ENCODE measurements at places on chromosomes 3 and 15. TPM values are rescaled to one million over a fixed set of nuclear protein-coding genes. Genes with fewer than 3 reads are reported as not detected.

- no peak for DNase-seq
These were observed 103.9 kb downstream of the SHQ1 start for GRCh38 chr3:72744330-72744729.

CLDN1 gene
- total RNA-seq, result 115 TPM

GRCh38 chr15:47293466-47294162 is 423.7 kb upstream of the SEMA6D start:
- DNase-seq, result peak; percentile 91

DNA sequence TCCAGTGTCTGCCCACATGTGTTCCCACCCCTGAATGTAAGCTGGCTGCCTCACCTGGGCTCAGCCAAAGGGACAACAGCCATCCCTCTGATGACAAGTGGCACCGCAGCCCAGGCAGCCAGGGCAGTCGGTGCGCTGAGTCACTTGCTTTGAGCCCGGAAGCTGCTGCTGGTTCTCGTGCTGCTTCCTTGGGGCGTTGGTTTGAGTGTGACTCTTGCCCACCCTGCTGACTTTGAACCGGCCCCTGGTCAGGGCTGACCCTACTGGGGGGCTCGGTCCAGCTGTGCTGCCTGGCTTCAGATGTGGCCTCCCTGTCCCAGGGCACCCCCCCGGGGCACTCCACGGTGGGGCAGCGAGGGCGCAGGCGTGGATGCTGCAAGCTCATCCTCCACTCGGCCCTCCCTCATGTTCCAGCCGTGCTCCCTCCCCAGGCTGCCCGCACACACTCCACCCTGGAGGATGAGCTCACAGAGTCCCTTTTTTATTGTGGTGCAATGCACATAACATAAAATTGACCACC is 62.1 kb downstream of the EFCAB12 start:
- no peak for DNase-seq

CPLX3 gene
- total RNA-seq, result 0.20 TPM

ABHD17C gene
- 6.8 TPM for total RNA-seq

AHSG gene
- total RNA-seq, result not detected

- DNase-seq, result peak; percentile 73
These were observed 652.6 kb downstream of the FHIT start for GRCh38 chr3:60598671-60599070.

SLC22A14 gene
- total RNA-seq, result 0.30 TPM

IFRD2 gene
- total RNA-seq, result 32.7 TPM

DNA sequence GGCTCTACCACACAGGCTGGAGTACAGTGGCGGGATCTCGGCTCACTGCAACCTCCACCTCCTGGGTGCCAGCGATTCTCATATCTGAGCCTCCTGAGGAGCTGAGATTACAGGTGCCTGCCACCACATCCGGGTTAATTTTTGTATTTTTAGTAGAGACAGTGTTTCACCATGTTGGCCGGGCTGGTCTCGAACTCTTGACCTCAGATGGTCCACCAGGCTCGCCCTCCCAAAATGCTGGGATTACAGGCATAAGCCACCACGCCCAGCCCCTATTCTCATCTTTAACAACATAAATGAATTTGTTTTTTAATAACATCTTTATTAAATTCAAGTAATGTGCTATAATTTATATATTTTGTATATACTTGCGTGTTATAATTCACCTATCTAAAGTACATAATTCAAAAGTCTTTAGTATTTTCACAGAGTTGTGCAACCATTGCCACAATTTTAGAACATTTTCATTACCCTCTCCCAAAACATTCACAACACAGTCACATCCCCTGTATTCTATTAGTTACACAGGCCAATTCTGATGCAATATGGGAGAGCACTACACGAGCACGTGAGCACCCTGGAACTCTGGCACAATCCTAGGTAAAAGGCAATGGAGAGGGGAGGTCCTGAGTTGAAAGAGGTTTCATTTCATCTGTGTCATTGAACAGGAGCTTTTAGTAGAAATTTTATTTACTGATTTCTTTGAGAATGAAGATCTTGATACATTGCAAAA is 21.2 kb upstream of the MTMR14 start:
- DNase-seq, result no peak
